Activated CD8-positive, alpha-beta T cell treated with anti-CD3 and anti-CD28 coated beads, Interleukin-2, amount 10 ng/mL, durations not matched to agents 7 days and 5 days (primary cell): ENCODE measurements at places on chromosomes 5 and 9. TPM values are rescaled to one million over a fixed set of nuclear protein-coding genes. Genes with fewer than 3 reads are reported as not detected.

The SV2C gene
- total RNA-seq: 0.03 TPM

The IFNB1 gene
- not detected for total RNA-seq

The ADAMTS2 gene
- not detected for total RNA-seq

The TRPM6 gene
- total RNA-seq: not detected

- H3K27me3 ChIP-seq: no peaks in the 10 kb centered on the region
- H3K36me3 ChIP-seq: no peaks in the 10 kb centered on the region
- DNase-seq: no peak
- no peak overlapping the region for H3K27ac ChIP-seq
Measured at GRCh38 chr5:66830636-66831035, 234.4 kb downstream of the MAST4 start.

GRCh38 chr5:172447646-172448365 is 6.5 kb downstream of the SH3PXD2B start:
- H3K4me1 ChIP-seq: peaks cover 11% of the 10 kb centered on the region
- peaks cover 34% of the 10 kb centered on the region for H3K27me3 ChIP-seq
- H3K4me3 ChIP-seq: no peak overlapping the region
- no peak overlapping the region for H3K27ac ChIP-seq
- no peaks in the 10 kb centered on the region for H3K36me3 ChIP-seq
- DNase-seq: no peak

The CEL gene
- total RNA-seq: 2.8 TPM

- H3K27ac ChIP-seq: no peak overlapping the region
- no peak overlapping the region for H3K4me3 ChIP-seq
- DNase-seq: no peak
Measured at GRCh38 chr9:114027863-114028465, 50.1 kb downstream of the AMBP start.

The DEPDC1B gene
- total RNA-seq: 49.1 TPM

The SLC34A3 gene
- not detected for total RNA-seq

DNA sequence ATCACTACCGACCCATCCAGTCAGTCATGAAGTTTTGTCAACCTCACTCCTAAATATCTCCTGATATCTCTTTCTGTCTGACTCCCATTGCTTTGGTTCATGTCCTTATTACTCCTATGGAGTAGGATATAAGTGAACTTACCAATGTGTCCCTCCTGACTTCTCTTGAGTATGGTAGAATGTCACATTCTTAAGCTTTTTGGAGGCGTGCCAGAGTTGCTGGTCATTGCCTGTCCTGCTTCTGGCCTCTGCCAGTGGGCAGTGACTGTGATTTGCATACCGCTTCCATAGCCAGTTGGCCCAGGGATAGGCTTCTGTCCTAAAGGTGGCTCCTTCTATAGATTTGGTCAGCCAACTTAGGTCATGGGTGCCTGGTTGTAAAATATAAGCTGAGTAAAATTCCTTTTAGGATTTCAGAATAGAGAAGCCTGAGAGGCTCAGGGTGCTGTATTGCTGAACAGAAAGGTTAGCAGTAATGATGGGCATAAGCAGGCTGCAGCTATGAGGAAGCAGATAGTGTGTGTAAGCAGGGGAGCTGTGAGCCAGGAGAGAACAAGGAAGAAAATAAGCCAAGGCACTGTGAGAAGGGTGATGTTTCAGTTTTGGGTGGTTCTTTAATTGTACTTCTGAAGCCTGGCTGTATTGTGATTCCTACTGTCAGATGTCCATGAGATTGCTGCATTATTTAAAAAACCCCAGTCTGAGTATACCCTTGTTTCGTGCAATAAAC is 16.1 kb upstream of the MARCHF3 start:
- H3K27me3 ChIP-seq: no peaks in the 10 kb centered on the region
- H3K4me1 ChIP-seq: no peaks in the 10 kb centered on the region
- no peak for DNase-seq
- no peak overlapping the region for H3K27ac ChIP-seq

DNA sequence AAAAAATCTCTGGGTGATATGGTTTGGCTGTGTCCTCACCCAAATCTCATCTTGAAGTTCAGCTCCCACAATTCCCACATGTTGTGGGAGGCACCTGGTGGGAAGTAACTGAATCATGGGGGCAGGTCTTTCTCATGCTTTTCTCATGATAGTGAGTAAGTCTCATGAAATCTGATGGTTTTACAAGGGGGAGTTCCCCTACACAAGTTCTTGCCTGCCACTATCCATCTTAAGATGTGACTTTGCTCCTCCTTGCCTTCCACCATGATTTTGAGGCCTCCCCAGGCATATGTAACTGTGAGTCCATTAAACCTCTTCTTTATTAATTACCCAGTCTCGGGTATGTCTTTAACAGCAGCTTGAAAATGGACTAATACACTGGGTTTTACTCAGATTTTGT is 513.9 kb downstream of the TLE4 start:
- no peak for DNase-seq
- H3K27ac ChIP-seq: no peak overlapping the region
- H3K27me3 ChIP-seq: no peaks in the 10 kb centered on the region

The FOXD4 gene
- not detected for total RNA-seq

The SCGB3A2 gene
- total RNA-seq: not detected

DNA sequence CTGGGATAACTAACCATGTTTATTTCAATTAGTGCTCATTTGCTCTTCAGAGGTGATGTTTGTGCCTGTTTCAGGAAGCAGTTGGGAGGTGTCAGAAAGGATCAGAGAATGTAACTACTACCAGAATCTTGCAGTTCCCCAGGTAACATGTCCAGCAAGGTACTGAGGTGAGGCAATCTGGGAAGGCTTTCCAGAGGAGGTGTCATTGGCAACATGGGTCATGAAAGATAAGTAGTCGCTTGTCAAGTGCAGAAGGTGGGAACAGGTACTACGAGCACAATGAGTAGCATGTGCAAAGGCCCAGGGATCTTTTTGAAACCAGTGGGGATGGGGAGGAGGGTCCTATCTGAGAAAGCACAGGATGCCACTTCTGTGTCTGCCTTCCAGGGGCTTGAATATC is 4.8 kb downstream of the SMIM23 start:
- H3K4me1 ChIP-seq: no peaks in the 10 kb centered on the region
- H3K36me3 ChIP-seq: no peaks in the 10 kb centered on the region
- no peak overlapping the region for H3K27ac ChIP-seq
- peaks cover 2% of the 10 kb centered on the region for H3K27me3 ChIP-seq
- no peak for DNase-seq

The CDKN2B gene
- total RNA-seq: 2.3 TPM

DNA sequence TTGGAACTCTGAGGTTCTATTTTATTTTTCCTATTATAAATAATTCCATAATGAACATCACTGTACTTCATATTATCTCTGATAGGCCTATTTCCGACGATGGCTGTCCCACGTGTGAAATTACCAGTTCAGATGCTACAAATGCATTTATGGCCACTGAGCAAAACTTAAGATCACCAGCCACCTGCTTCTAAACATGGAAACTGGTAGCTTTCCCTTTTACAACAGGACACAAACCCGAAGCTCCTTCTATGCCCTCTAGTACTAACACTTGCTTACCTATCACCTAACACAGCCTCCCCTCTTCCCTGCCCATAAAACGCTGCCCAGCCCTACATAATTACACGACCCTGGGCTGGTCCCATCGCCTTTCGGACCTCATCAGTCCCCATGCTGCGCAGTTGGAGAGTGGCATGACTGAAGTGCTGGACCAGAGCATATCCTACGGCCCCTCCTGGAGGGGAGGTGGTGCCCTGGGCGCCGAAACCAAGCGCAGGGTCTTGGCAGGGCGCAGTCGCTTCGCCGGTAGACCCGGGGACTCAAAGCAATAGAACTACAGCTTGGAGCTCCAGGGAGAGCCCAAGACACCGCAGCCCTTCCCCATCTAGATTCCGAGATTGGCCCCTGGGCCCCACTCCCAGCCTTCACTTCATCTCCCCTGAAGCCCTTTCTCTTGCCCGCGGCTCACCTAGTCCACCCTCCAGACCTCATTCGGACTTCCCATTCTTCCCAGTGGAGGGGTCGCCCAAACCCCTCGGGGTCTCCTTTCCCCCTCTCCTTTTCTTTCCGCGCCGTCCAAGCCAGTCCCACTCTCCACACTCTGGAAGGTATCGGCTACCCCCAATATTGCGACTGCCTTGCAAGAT is 1.0 kb upstream of the SAP30L start:
- DNase-seq: peak; percentile 36
- peaks cover 37% of the 10 kb centered on the region for H3K4me1 ChIP-seq
- no peaks in the 10 kb centered on the region for H3K27me3 ChIP-seq
- peaks cover 40% of the 10 kb centered on the region for H3K36me3 ChIP-seq

DNA sequence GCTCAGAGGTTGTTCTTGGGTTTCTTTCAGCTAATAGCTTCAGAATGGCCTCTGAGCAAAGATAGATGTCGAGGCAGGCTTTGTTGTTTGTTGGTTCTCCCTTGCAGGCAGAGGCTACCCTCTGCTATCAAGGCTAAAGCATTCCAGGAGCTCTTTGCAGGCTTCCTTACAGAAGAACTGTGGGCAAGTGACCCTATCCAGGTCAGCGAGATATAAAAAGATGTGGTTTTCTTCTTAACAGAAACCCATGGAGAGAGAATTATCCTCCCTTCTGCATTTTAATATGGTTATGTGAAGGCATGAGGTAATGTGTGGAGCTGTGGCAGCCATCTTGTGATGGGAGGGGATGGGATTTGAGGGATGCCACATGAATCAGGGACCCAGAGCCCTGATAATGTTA is 67.0 kb downstream of the TLE4 start:
- no peaks in the 10 kb centered on the region for H3K27me3 ChIP-seq
- no peak overlapping the region for H3K4me3 ChIP-seq
- no peak for DNase-seq
- peaks cover 43% of the 10 kb centered on the region for H3K36me3 ChIP-seq
- no peak overlapping the region for H3K27ac ChIP-seq

The ZDHHC11 gene
- total RNA-seq: 17.0 TPM

DNA sequence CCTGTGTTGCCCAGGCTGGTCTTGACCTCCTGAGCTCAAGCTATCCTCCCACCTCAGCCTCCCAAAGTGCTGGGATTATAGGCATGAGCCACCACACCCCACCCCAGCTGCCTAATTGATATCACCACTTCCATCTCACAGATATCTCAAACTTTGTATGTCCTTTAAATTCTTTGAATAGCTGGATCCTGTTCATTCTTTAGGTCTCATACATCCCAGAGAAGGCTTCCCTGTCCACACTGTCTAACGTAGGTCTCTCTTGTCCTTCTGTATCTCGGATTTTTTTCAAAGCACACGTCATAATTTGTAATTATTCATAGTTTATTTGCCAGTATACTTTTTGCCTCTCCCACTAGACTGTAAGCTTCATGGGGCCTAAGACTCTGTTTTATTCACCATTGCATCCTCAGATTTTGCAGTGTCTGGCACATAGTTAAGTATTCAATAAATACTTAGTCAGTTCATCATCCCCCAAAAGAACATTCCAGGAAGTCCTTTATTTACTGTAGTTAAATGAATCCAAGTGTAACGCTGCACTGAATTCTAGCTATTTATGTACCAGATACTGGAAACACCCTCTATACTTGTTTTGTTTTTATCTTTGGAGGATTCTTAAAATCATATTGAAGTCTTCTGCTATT is 10.5 kb downstream of the ARSK start:
- H3K4me1 ChIP-seq: no peaks in the 10 kb centered on the region
- peaks cover 4% of the 10 kb centered on the region for H3K36me3 ChIP-seq
- H3K27me3 ChIP-seq: no peaks in the 10 kb centered on the region
- no peak for DNase-seq
- no peak overlapping the region for H3K27ac ChIP-seq

DNA sequence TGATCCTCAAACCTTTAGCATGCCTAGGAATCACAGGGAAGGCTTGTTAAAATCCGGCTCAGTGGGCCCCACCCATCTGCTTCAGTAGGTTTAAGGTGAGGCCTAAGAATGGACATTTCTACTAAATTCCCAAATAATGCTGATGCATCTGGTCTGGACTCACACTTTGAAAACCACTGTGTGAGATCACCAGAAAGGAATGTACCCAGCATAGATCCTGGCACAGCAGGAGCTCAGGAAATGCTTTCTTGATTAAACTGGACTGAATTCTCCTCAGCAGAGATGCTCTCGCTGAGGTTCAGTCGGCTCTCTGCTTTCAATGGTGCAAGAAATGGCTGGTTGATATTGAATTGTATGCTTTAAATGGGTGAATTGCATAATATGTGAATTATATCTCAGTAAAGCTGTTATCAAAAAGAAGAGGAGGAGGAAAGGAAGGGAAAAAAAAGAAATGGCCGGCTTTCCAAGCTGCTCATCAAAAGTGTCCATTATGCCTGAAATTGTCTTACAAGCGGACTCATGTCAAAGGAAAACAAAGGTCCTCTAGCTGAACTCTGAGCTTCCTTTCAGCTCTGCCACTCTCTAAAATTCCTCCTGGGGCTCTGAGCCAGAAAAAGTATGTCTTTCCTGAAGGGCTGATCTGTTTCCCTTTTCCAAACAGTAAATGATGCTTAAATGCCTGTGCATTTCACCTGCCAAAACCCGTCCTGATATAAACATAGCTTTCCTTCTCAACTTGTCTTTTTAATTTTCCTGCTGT is 77.6 kb upstream of the SAP30L start:
- H3K4me3 ChIP-seq: no peak overlapping the region
- H3K27ac ChIP-seq: no peak overlapping the region
- H3K4me1 ChIP-seq: no peaks in the 10 kb centered on the region
- no peaks in the 10 kb centered on the region for H3K36me3 ChIP-seq

- H3K4me3 ChIP-seq: no peak overlapping the region
- H3K36me3 ChIP-seq: no peaks in the 10 kb centered on the region
- no peak overlapping the region for H3K27ac ChIP-seq
- no peaks in the 10 kb centered on the region for H3K27me3 ChIP-seq
Measured at GRCh38 chr5:137630972-137631370, 104.9 kb downstream of the KLHL3 start.

DNA sequence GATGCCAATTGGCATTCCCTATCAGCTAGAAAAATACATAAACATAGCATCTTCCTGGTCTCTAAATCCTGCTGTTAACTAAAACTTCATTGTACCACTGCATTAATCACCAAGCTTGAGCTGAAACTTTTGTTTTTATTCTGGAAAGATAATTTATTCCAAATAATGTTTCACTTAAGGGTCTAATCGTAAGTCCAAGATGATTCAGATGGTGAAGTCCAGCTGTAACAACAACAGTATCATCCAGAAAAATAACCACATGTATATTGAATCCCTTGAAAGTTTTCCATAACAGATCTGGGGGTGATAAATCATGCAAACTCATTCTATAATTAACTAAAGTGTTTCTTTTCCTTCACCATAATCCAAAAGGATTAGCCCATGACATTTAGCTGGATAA is 23.9 kb downstream of the RORB start:
- no peak overlapping the region for H3K4me3 ChIP-seq
- H3K27me3 ChIP-seq: peaks cover 6% of the 10 kb centered on the region
- no peaks in the 10 kb centered on the region for H3K36me3 ChIP-seq

GRCh38 chr9:82299870-82300269 is 311.3 kb downstream of the SPATA31D1 start:
- no peak overlapping the region for H3K4me3 ChIP-seq
- no peak overlapping the region for H3K27ac ChIP-seq
- H3K36me3 ChIP-seq: no peaks in the 10 kb centered on the region
- H3K4me1 ChIP-seq: no peaks in the 10 kb centered on the region
- DNase-seq: no peak

The BARX1 gene
- total RNA-seq: 0.53 TPM

DNA sequence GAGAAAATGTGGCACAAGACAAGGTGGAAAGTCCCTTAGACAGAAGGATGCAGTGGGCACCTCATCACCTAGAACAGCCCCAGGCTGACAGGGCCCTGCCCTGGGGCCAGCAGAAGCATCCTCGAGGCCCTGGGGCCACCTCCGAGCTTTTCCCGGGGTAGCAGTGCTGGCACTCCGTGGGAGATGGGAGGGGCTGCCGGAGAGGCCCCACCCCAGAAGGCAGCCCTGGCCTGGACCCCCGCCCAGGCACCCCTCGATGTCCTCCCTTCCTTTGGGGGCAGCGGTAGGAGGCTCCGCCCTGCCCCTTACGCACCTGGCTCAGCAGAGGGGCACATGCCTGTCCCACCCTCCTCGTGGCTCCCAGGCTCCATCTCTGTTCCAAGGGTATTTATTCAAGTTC is 17.7 kb upstream of the NSMF start:
- DNase-seq: no peak
- no peak overlapping the region for H3K4me3 ChIP-seq
- no peak overlapping the region for H3K27ac ChIP-seq
- peaks cover 7% of the 10 kb centered on the region for H3K4me1 ChIP-seq
- H3K27me3 ChIP-seq: peaks cover 6% of the 10 kb centered on the region
- peaks cover 25% of the 10 kb centered on the region for H3K36me3 ChIP-seq
